AML-193 (cell line): ENCODE measurements at places on chromosomes 2 and 18.
A peak's percentile ranks its signal among the peaks of the same experiment; 100 is the strongest.

DNA sequence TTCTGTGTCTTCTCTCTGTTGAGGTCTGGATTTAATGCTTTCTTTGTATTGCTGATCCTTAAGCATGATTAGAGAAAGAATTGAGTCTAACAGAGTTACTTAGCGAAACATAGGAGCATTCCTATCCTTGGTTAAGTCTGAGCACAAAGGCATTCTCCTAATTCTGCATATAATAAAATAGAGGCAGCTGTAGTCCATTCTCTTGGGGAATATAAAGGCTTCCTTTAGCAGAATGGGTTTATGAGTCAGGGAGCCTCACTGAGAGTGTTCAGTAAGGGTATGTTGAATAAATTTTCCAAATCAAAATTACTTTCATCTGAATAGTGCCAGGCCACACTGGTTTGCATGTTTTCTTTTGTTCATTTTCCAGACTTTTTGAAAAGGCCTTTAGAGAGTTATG, 101.5 kb downstream of the GALNT1 start:
- no peak for DNase-seq

DNA sequence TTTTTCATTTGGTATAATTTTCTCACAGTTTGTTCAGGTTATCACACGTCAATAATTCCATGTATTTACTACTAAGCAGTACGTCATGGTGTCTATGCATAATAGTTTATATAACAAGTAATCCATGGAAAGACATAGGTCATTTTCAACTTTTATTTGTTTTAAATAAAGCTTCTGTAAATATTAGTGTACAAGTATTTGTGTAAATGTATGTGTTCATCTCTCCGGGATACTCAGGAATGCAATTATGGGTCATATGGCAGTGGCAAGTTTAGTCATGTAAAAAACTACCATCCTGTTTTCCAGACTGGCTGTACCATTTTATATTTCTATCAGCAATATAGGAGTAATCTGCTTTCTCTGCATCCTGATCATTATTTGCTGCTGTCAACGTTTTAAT, 231.1 kb upstream of the ZNF804A start:
- DNase-seq: no peak

GRCh38 chr2:15825276-15825980, 114.9 kb upstream of the MYCN start:
- no peak for DNase-seq

- DNase-seq: no peak
These were observed 14.6 kb downstream of the SFT2D3 start for GRCh38 chr2:127715778-127716449.

DNA sequence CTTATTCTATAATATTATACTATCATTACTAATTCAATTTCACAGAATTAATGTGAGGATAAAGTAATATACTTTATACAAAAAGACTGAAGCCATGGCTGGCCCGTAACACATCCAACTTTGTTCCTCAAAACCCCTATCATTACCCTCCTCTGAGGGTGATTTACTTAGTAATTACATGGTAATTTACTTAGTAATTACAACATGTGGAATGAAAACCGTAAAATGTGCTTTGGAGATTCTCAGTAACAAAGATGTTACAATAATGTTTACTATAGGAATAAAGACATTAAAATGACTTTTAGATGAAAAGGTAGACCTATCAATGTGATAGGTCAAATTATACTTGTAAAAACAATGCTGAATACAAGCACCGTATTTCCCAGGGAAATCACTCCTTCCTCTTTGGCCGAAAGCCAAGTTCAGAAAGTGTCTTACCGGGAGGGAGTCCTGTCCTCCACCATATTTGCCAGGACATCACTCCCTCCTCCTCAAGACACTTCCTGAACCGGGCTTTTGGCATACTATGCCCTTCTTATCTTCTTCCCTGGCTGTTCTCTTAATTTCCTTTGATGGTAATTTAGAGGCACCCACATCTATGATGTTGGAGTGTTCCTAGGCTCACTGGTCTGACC, 1047.8 kb downstream of the SOCS6 start:
- no peak for DNase-seq

DNA sequence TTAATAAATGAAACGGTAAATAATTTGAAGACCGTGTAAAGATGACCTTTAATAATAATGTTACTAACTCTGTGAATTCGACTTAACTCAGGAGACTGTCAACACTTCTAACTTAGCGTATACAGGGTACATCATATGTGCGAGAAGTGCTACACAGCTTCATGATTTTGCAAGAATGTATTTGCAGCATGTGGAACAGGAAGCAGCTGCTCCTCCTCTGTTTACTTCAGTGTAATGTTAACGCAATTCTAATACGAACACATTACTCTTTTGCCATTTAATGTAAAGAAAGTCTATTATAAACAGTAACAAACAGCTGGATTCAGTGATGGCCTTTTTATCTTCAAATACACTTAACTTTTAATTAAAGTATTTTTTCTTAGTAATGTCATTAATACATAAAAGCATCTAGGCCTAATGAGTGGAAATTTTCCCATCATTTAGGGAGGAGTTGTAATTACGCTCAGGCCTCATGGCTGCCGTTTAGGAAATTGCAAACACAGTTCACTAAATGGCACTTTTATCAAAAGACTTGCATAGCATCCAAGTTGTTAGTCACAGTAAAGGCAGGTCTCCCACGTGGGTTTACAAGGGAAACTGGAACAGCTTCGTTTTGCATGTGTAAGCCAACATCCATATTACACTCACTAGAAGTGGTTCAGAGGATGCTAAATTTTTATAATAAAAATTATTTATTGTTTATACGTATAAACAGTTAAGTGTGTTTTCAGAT, 635.7 kb downstream of the FBXO15 start:
- no peak for DNase-seq

DNA sequence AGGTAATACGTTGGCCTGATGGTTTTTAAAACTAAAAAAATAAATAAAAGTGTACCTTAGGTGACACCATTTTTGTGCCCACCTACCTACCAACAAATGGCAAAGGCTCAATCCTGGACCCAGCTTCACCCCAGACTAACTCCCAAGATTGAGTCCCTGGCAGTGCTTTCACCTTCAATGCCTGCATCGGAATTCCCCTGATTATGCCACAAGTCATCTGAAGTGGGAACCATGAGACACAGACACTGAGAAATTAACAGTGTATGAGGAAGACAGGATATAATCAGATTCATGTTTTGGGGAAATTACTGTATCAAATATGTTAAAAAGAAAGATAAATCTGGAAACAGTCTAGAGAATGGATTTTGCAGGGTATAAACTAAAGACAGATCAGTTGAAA, 41.6 kb downstream of the ZBTB14 start:
- no peak for DNase-seq

GRCh38 chr2:206820807-206821206, 55.4 kb downstream of the FASTKD2 start:
- no peak for DNase-seq

GRCh38 chr2:20104900-20105545, 53.6 kb upstream of the LAPTM4A start:
- no peak for DNase-seq

GRCh38 chr2:237573721-237574415, 7.5 kb downstream of the PRLH start:
- no peak for DNase-seq

DNA sequence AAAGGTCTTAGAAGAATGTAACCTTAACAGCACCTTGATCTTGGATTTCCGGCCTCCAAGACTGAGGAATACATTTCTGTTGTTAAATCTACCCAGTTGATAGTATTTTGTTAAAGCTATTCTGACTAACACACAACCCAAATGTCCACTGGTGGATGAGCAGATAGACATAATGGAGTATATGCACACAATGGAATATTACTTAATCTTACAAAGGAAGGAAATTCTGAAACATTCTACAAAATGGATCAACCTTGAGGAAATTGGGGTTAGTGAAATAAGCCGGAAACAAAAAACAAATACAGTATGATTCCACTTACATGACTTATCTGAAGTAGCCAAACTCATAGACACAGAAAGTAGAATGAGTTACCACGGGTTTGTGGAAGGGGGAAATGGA, 168.7 kb downstream of the ZNF804A start:
- DNase-seq: no peak

DNA sequence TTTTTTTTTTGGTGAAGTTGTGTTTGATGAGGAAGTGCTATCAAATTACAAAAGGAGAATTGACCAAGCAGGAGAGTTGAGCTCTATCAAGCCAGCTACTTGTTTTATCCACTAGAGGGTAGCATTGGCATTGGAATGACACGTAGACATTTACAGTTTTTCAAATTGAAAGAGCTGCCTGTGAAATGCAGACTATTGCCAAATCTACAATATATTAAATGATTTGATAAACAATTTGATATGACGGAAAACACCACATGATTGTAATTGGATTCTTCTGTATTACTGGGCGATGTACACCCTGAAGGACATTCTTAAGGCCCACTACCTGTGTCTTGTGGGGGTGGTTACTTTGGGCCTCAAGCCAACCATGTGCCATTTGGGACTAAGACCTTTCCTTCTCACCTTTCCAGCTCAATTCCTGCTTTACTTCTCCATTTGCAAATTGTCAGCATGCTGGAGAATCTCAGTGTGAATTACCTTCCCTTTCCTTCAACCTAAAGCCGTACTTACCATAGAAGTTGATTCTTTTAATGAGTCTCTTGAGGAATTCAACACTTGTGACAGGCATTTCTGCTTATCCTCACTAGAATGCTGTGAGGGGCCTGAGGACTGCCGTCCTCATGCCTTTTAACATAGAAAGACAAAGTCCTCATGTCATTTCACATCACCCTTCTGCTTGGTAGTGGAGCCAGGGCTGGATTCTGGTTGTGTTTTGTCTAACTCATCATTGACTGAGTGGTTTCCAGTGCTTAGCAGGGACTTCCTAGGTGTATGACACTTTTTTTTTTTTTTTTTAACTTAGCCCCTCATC, 134.8 kb upstream of the THUMPD2 start:
- peak; percentile 56 for DNase-seq

DNA sequence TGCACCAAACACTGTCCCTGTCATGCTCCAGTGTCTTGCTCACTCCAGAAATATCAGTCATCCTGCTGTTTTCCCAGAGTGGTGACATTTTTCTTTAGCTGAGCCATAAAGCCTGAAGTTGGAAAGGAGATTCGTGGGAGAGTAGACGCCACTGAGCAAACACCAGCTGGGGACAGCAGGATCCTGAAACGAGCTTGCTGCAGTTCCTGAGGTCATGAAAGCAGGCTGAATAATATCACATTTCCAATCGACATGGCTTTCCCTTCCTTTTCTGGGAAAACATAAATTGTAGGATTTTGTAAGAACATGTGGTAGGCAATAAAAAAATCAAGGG, 276.4 kb downstream of the CDCA7 start:
- DNase-seq: no peak

DNA sequence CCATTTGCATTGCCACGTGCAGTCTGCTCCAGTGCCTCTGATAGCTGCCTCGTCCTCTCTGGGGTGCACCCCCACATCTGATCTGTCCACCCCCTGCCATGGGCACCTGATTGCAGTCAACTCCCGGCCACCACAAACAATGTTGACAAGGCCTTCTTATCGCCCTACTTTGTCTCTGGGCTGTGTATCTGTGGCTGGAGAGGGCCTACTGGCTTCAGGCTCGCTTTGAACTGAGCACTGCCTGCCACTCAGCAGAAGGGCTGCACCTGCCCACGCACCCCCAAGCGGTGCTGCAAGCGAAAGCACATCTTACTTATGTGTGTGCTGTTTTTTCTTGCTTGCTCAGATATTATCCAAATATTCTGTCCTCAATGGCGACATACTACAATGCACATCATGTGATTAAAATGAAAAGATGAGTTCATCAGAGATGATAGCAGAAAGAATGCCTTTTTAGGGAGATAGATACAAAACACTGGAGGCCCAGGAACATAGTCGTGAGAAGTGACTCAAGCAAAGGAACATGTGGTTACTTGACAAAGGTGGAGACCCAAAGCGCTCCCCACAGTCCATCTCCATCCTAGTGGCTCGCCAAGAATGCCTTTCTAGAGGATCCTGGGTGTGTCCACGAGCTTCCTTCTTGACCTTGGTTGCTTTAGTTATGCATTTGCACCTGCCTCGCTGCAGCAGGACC, 28.8 kb downstream of the FBLN7 start:
- DNase-seq: no peak

- no peak for DNase-seq
These were observed 585.1 kb downstream of the ZEB2 start for GRCh38 chr2:143934626-143935481.

DNA sequence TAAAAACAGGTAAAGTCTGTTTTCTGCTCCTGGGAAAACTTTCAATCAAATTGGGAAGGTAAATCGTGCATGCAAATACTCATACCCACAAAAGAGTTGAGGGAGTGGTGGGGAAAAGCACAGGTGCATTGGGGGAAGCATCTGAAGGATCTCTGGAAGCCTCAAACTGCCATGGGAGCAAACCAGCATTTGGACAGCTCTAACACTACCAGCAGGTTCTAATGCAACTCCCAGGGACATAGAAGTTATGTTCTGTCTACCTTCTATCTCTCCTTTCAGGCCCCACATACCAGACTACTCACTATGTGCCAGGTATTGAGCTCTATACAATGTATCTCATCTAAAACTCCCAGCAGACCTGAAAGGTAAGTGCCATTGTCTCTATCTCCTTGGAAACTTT, 933.7 kb downstream of the NRXN1 start:
- no peak for DNase-seq

- no peak for DNase-seq
These were observed 19.2 kb downstream of the ABI2 start for GRCh38 chr2:203347375-203347774.

DNA sequence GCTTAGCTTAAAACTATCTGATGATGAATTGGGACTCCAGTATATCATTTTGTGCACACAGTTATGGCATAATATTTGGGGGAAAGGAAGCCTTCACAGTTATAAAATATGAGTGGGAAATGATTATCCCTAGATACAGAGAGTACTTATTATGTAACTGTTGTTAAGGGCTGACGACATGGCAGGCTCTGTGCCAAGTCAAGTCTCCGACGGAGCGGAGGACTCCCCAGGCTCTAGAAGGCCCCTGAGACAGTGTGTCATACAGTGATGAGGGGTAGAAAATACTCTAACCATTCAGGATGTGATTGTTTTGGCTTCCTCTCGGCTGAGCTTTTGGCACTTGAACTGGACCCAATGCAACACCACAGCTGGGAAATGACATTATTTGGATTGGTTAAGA, 211.8 kb downstream of the SLC8A1 start:
- no peak for DNase-seq

DNA sequence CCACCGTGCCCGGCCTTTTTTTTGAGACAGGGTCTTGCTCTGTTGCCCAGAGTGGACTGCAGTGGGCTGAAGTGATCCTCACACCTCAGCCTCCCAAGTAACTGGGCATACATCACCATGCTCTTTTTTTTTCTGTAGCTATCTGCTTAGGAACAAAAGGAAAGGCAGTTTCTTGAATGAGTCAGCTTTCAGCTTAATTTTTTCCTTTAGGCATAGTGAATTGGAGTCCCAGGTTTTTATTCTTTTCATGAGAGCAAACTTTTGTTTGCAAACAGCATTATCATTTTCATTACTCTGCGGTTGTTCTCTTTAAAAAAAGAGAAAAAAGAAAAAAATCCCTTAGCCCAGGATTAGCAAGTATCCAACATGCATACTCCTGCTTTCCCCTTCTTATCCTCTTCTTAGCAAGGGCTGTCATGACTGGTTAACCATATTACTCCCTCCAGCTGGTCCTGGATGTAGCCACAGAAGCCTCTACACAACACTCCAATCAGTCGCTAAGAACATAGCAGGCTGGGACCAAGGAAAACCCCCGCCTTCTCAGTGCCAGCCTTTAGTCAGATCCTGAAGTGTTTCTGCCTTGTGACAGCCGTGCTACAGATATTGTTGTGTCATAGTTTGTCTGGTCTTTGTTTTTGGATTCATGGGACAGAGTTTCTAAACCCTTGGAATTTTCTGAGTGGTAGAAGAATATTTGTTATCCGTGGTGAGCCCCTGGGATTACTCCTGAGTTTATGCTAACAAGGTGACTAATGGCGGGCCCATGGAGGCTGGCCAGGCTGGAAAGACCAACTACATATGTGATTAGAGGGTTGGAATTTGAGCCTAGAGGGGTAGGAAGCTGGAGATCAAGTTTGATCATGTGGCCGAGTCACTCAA, 23.3 kb upstream of the ST3GAL5 start:
- no peak for DNase-seq
